Activated CD4-positive, alpha-beta memory T cell treated with anti-CD3 and anti-CD28 coated beads for 36 hours (primary cell): ENCODE measurements at places on chromosomes 11 and 22. TPM values are rescaled to one million over a fixed set of nuclear protein-coding genes. Genes with fewer than 3 reads are reported as not detected.

GRCh38 chr11:102591160-102591718 lies 33.9 kb downstream of the MMP20 start:
- DNase-seq, result no peak

The IGF2 gene
- total RNA-seq, result 27.0 TPM

The MS4A7 gene
- total RNA-seq, result not detected

DNA sequence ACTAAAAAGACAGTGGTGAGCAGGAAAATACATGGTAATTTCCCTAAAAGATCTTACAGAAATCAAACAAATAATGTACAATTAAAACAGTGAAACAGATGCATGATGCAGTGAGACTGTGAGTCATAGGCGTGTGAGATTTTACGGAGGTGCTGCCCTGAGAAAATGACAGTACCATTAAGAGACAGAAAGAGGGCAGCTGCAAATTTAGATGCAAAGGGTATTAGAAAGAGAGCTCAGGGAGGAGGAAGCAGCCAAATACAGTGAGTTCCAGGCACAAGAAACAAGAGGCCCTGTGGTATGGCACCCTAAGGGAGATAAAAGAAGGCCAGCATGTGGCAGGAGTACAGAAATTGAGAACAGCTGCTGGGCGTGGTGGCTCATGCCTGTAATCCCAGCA lies 88.5 kb upstream of the FIBIN start:
- no peak for DNase-seq

DNA sequence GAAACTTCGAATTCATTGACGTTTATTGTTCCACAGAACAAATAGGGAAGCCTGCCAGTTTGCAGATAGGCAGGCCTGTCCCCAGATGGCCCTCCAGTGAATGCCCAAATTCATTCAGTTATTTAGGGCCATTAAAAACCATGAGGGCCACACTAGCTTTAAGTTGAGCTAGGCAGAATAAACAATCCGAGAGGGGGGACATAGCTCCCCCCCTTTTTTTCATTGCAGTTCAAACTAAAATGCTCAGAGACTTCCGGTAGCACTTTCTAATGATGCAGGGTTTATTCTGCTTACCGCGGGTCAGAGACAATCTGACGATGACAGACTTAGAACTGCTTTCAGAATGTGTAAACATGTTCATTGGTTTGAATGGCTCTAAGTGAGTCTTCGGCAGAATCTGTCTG lies 72.0 kb downstream of the ZBTB16 start:
- DNase-seq, result peak; percentile 22

DNA sequence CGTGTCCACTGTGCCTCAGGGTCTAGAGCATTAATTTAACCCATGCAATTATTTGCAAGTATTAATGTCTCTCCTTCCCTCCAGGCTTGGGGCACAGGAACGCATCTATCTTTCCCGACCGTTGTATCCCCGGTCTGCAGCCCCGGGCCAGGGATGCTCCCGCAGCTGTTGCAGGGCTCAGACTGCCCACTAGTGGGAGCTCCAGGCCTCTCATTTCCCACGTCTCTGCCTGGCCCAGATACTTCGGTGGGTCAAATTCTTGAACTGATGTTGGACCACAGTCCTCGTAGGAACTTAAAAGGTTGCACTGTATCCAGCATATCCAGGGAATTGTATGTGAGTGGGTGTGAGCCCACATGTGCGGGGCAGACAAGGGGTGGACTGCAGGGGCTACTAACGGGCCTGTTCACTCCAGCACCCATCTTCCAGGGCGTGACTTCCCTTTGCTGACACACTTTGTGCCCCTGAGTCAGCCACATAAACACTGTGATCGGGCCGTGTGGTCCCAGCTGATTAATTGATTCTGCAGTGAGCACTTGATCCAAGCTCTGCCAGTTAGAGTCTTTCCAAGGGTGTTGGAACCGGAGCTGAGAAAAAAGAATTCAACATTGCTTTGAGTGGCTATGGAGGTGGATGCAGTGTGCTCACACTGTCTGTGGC lies 451.3 kb downstream of the TBC1D22A start:
- peak; percentile 72 for DNase-seq
